GM06990 (cell line): ENCODE measurements at places on chromosomes 11 and 22.

DNA sequence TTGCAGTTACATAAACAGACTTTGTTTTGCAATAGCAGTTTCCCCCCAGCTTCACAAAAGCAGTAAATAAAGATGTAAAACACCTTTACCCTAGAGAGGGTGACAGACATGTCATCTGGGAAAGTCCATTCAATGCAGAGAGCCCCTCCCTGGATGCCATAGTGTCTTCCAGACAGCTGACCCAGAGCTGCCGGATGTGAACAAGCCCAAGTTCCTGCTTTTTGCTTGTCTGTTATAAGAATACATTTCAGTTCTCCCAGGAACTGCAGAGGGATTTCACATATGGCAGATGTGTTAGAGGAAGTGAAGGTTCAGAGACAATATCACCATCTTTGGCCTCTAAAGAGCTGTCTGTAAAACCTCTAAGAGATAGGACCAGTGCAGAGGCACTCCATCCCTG lies 48.9 kb downstream of the RELT start:
- no peak for DNase-seq

GRCh38 chr11:47130543-47130942 lies 46.1 kb downstream of the ARFGAP2 start:
- no peak for DNase-seq

DNA sequence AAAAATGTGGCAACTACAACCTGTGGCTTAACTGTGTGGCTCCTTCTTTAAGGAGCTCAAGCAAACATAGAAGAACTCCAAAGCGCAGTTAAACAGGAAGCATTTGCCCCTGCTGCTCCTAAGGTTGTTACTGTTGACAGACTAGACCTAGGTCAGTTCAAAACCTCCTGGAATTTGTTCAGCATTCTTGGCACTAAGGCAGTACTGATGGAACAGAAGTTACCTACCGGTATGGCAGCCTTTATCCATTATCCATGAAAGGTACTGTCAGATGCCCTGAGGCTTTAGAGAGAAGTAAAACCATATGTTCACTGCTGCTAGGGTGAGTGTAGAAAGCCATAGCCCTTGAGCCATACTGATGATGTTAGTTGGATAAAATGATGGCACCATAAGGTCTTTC lies 916.5 kb upstream of the FAT3 start:
- DNase-seq, result no peak

DNA sequence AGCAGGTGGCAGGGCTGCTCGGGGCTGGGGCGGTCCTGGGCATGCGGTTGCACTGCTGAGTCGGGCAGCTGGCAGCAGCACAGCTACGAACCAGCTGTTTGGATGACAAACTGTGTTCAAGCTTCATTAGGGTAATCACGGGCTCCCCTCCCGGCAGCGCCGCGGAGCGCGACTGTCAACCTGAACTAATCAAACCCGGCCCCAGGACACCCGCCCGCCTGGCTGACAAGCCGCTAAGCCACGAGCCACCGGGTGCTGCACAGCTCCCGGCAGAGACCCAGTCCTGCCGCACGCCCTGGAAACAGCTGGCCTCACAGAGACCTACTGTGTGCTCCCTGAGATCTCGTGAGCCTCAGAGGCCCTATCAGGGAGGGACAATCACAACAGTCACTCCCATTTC lies 60.6 kb upstream of the TCF20 start:
- no peak for DNase-seq

DNA sequence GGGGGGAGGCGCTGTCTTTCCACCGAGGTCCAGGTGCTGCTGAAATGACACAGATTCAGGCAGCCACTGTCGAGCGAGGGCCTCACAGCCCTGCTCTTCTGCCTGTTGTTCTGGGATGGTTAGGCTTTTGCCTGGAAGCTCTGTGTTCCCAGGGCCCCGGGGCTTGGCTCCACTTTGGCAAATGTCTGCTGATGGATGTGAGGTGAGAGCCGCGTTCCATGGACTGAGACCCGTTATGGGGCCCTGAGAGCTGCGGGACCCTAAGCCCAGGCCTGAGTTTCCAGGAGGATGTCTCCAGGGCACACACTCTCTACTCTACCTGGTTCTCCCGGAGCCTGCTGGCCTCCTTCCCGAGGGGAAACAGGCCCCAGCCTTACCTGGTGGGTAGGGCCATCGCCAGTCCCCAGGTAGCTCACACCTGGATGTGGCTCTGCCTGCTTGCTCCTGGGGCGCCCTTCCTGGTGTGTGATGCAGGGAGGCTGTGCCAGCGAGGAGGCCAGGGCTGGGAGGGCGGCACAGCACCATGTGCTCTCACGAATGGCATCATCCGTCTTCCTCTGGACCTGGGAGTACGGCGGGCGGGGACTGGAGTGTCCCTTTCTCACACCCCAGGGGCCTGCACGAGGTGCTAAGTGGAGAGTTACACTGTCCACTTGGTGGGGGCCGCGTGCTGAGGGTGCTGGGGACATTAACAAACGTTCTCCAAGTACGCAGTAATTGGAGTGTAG lies 435.5 kb downstream of the TBC1D22A start:
- no peak for DNase-seq

GRCh38 chr11:68912254-68912653 lies 8.6 kb downstream of the IGHMBP2 start:
- no peak for DNase-seq

DNA sequence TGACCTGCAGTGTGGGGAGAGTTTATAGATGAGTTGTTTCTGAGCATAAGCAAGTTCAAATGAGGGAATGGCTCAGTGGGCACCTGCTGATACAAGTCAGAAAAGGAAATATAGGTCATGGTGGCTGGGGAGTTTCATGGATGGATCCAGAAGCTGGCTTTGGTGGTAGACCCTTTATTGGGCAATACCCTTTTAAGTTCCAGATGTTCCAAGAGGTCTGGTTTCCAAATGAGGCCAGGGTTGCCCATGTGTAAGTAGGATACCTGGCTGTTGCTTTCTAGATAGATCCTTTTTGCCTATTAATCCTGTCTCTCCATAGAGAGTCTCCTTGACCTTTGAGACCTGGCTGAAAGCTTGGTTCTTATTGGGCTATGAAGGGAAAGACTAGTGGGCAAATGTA lies 2.2 kb downstream of the STIM1 start:
- DNase-seq, result no peak

GRCh38 chr11:128720522-128720985 lies 26.7 kb downstream of the FLI1 start:
- DNase-seq, result peak; percentile 77

DNA sequence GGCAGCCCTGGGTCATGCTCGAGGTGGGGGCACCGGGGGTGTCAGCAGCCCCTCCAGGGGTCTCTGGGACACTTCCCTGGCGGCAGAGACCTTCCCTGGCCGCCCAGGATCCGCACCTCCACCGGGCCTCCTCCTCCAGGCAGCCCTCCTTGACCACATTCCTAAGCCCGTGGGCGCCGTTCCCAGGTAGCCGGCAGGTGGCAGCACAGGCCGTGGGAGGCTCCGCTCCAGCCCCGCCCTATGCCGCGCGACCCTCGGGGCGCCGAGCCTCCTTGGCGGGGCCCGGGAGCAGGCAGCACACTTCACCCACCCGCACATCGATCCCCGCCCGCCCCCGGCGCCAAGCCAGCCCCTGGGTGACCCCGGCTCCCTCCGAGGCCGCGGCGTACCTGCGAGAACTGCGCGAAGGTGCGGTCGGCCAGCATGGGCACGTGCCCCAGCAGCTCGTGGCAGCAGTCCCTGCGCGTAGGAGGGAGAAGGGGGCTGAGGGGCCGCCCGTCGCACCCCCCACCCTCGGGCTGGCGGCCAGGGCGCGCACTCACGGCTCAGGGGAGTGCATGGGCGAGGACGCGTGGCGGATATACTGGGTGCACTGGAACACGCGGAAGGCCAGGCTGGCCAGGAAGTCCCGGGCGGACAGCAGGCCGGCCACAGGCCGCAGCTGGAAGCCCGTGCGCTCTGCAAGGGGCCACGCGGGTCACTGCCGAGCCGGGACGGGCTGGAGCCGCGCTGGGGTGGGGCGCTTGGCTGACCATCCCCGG lies 5.3 kb upstream of the INS start:
- no peak for DNase-seq

GRCh38 chr11:117428186-117428855 lies 100.7 kb downstream of the CEP164 start:
- no peak for DNase-seq

- no peak for DNase-seq
Measured at GRCh38 chr11:121090145-121090721, 10.8 kb upstream of the TECTA start.

DNA sequence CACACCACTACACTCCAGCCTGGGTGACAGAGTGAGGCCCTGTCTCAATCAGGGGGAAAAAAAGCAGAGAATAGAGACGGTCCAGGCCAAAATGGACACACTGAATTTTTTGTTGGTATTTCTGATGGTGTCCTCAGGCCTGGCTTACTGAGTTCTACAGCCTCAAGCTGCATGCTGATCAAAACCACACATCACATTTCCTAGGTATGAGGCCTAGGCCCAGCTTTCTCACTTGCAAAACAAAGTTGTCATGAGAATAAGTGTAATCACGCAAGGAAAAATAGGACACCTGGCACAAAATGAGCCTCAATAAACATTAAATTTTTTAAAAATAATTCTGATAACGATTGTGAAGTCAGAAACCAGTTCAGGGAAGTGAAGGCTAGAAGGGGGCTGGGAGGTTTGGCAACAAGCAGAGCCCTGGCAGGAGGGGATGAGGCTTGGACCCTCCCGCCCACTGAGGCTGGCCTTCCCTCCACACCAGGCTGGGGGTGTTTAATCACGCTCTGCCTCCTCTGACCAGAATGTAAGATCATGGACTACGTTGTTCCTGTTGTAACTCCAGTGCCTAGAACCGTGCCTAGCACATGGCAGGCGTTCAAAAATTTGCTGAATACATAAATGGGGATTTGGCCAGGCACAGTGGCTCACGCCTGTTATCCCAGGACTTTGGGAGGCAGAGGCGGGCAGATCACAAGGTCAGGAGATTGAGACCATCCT lies 18.1 kb downstream of the PACSIN2 start:
- DNase-seq, result no peak

DNA sequence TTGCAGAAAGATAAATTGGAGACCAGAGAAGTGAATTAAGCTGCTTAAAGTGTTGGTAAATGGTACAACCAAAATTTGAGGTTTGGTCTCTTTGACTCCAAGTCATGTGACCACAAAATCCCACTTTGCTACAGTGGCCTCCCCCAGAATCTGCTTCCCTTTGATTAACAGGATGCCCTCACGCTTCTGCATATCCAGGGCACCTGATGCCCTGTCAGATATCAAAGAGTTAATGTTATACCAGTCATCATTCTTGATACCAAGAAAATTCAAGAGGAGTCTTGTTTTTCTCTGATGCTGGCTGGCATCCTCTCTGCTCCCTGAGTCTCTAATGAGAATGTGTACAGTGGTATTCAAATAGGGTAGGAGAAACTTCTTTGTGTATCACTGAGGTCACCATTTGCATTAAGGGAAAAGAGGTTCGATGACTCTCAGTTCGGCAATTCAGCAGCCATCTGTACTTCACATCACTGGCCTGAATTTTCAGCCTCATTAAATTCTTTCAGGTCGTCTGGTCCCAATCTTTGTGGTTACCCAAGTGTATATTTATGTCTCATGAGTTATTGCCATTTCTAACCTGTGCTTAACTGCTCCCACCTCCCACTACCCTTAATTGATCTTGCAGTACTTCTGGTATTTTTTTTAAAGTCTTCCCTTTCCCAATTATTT lies 73.9 kb downstream of the BDNF start:
- no peak for DNase-seq

GRCh38 chr11:45048313-45048841 lies 97.7 kb upstream of the TP53I11 start:
- DNase-seq, result no peak

GRCh38 chr22:49007013-49007653 lies 820.5 kb downstream of the BRD1 start:
- DNase-seq, result no peak

GRCh38 chr11:79697905-79698304 lies 257.1 kb upstream of the TENM4 start:
- DNase-seq, result no peak

DNA sequence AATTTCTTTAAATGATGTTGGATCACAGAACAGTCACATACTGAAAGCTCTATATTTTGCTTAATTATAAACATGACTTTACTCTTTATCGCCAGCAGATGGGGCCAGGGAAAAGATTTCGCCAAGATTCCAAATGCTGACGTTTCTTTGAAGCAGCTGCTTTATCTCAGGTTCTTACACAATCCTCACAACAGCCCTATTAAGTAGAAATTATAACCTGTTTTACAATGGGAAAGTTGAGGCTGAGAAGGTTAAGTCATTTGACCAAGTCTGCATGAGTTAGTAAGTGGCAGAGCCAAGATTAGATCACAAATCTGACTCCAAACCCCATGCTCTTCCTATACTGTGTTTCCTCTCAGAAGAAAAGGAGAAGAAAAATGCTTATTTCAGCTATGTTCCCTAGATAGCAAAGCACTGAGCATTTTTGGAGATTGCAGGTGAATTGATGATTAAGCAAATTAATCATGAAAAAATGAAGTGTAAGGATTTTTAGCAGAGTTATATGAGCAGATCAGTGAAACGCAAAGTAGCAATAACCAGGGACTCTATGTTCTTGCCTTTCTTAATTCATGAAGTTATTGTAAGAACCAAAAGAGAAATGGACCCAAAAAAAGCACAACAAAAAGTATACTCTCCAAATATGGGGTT lies 79.0 kb downstream of the AASDHPPT start:
- DNase-seq, result no peak

GRCh38 chr22:37526376-37526775 lies 7.2 kb upstream of the CARD10 start:
- DNase-seq, result no peak

- no peak for DNase-seq
Measured at GRCh38 chr11:106398502-106399075, 321.1 kb downstream of the AASDHPPT start.

DNA sequence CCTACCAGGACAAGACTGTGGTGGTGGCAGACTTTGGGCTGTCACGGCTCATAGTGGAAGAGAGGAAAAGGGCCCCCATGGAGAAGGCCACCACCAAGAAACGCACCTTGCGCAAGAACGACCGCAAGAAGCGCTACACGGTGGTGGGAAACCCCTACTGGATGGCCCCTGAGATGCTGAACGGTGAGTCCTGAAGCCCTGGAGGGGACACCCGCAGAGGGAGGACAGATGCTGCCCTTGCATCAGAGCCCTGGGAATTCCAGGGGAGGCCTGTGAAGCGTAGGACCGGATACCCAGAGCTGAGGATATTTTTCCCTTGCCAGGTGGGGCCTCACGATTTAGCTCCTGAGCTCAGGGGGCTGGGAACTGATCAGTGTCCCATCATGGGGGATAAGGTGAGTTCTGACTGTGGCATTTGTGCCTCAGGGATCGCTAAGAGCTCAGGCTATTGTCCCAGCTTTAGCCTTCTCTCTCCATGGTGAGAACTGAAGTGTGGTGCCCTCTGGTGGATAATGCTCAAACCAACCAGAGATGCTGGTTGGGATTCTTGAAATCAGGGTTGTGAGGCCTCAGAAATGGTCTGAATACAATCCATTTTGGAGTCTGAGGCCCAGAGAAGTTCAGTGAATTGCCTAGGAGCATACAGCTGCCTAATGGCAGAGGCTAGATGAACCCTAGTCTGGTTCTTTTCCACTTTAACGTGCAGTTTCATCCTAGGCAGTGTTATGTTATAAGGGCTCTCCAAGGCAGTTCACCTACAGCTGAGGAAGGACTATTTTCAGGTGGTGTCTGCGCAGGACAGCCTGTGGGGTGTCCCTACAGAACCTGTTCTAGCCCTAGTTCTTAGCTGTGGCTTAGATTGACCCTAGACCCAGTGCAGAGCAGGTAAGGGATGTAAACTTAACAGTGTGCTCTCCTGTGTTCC lies 19.5 kb downstream of the PIK3IP1 start:
- no peak for DNase-seq
